ENCODE measurements at places on chromosomes 3 and 15.

DNA sequence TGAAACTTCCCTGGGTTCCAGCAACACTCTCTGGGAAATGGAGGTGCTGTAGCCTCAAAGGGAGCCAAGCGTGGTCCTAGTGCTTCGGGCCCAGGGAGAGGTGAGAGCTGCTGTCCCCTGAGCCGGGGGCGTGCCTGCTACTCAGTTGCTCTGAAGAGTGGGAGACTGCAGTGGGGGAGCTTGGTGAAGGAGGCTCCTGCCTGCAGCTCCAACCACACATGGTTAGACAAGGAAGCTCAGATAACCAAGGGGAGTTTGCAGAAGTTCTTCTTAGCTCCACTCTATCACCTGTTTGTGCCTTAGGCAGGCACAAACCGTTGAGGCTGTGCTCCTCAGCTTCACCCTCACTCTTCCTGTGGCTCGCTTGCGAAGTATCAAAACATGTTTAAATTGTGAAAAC lies 53.6 kb upstream of the TRPM1 start:
- no peak for DNase-seq

DNA sequence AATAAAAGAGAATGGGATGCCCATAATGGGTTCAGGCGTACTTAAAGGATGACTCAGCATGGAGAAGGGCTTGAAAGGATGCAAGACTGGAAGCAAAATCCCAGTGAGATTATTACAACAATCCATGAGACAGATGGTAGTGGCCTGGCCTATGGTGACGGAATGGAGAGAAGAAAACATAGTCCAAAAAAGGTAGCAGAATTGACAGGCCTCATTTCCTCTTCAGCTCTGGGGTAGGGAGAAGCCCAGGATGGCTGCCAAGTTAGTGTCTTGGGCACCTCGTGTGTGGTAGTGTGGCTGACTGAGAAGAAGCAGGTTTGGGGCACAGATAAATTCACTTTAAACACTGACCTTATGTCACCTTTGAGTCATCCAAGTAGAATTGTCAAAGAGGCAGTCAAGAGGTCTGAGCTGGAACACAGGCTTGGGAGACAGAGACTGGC lies 18.1 kb downstream of the MB21D2 start:
- no peak for DNase-seq

- DNase-seq = no peak
Measured at GRCh38 chr3:62621176-62621575, 247.8 kb upstream of the FEZF2 start.

GRCh38 chr3:108137460-108137814 lies 46.6 kb upstream of the CD47 start:
- no peak for DNase-seq

- no peak for DNase-seq
Measured at GRCh38 chr3:23459889-23460546, 256.9 kb downstream of the UBE2E2 start.

- DNase-seq = no peak
Measured at GRCh38 chr3:36843065-36844051, 79.0 kb upstream of the DCLK3 start.

- no peak for DNase-seq
Measured at GRCh38 chr15:98804057-98804380, 155.7 kb downstream of the IGF1R start.

- DNase-seq = no peak
Measured at GRCh38 chr3:143184099-143184498, 64.5 kb downstream of the CHST2 start.

DNA sequence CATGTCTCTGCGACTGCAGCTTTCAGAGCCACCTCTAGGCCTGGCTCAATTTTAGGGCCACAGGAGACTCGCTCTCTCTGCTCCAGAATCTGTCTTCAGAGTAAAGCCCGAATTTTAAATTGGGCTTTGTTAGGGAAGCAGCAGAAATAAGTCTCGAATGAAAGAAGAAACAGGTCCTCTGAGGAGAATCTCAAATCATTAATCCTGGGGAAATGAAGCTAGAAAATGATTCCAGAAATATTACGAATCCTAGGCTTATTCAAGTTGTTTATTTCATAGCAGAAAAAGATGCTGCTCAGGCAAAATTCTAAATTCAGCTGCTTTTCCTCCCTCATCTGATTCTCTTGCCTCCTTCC lies 114.2 kb upstream of the THBS1 start:
- DNase-seq = no peak

DNA sequence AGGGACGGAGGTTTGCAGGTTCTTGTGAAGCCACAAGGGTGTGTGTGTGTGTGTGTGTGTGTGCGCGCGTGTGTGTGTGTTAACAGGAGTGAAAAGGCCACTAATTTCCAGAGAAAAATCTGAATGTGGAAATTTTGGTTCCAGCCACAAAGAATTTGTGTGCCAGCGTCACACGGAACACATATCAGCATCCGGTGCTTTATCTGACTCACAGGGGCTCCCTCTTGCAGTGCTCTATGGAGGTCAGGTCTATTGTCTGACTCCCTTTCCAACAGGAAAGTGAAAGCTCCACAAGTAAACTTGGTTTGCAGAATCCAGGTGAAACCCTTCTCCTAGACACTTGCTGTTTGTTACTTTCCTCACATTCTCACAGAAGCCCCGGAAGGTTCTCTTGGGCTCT lies 6.2 kb downstream of the CLDN11 start:
- DNase-seq = no peak

DNA sequence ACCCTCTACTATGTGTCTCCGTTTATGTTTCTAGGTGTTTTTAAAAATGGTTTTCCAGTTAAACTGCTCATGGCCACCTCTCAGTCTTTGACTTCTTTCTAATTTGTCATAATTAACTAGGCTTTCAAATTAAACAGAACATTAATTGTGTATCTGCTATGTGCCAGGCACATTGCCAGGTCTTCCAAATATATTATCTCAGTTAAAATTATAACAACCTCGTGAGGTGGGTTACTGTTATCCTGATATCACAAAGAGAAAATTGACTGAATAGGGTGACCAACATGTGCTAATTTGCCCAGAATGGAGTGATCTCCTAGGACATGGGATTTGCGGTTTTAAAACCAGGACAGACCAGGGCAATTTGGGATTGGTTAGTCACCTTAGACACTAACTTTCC lies 222.4 kb upstream of the TLE3 start:
- no peak for DNase-seq

- DNase-seq = no peak
Measured at GRCh38 chr15:98150084-98150483, 189.6 kb downstream of the ARRDC4 start.

DNA sequence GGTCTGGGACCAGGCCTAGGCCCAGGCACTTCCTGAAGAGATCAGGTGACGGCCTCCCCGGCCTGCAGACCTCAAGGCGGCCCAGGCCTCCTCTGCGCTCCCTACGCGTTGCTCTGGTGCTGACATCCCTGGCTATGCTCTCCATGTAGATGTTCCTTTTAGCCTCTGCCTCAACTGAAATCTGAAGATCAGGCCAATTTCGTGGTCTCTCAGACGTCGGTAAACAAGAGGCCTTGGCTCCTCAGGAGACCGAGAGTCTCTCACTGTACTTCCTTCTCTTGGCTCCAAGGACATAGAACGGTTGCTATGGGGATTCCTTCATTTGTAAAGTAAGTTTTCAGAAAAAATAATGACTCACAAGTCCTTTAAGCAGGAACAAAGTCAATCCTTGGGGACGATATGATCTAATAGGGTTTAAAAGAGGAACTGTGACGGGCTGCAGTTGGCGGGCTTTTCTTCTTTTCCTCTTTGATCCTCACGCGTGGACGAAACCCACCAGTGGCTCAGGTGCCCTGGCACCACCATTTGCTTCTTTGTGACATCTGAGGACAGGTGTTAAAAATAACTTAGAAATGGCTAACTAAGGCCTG lies 55.6 kb upstream of the CGNL1 start:
- no peak for DNase-seq

Data from left renal pelvis (tissue), 4 donors.